Globus pallidus (tissue), 1 donor: ENCODE measurements at places on chromosomes 7 and 10.
A peak's percentile ranks its signal among the peaks of the same experiment; 100 is the strongest.

DNA sequence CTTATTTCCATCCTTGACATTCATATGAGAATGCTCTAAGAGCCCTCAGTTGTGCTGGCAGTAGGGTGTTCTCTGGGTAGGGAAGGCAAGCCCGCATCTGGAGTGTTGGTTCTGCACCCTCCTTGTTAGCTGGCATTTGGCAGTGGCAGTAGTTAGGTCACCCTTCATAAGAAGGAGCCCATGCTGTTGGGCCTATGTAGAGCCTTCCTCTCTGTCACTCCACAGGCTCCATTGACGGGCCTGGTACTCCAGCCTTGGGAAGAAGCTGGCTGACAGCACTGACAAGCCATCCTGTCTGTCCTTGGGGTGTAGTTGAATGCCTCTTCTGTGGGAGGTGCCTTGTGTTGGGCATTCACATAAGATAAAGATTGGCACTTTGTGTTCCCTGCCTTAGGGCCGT lies 89.7 kb downstream of the BMPR1A start:
- DNase-seq = no peak

DNA sequence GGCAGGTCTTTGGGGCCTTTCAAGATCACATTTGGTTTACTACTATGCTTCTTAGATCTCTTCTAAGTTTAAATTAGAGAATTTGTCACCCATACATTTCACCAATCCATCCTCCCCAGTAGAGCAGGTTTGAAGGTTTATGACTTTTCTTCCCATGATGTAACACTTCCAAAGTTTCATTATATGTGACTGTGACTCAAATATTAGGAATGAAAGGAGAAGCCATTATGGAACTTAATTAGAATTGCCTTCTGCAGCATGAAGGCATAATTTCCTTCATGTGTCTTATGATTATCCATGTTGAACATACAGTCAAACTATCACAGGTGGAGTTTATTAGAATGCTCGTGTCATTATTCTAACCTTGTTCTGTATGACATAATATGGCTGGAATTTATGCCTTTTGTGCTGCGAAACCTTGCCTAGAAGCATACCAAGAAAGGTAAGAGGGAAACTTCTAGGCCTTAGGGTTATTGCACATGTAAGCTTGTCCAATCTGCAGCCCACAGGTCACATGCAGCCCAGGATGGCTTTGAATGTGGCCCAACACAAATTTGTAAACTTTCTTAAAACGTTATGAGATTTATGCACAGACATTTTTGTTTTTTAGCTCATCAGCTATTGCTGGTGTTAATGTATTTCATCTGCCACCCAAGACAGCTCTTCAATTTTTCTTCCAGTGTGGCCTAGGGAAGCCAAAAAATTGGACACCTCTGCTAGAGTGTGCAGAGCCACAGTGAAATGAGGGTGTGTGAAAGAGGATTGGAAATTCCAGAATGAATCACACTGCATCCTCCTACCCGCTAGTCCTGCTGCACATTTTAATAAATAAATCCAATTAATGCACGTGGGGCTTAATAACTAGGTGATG lies 133.6 kb downstream of the TMEM26 start:
- DNase-seq = no peak

- DNase-seq = no peak
Observed at GRCh38 chr10:93379731-93380575, 102.2 kb downstream of the MYOF start.

DNA sequence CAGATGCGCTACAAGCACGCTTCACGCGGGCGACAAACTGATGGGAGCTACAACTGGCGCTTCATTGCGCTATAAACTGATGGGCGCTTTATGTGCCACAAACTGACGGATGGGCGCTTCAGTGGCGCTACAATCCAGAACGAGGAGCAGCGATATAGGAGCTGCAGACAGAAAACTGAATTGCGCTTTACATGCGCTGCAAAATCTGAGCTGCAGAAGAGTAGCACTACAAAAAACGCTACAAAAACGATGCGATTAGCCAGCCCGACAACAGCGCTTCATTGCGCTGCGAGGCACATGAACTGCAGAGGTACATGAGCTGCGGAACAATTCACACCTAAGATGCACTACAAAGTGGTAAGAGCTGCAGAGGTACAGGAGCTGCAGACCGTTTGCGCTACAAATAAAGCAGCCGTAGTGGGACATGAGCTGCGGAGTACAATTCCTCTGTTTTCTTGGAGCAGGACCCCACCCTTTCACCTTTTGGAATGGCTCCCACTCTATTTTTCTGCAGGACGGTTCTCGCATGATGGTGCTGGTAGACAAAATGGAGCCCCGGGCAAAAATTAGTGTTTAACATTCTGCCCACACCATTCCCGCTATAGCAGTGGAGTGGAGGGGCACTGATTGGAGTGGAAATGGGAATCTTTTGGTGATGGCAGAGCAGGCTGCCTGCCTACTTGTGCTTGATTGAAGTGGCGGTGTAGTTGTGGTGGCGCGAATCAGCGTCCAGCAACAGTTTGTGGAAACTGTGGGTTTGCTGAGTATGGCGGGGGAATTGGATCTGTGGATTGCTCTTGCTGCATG lies 1.2 kb upstream of the SGCE start:
- peak; percentile 54 for DNase-seq

DNA sequence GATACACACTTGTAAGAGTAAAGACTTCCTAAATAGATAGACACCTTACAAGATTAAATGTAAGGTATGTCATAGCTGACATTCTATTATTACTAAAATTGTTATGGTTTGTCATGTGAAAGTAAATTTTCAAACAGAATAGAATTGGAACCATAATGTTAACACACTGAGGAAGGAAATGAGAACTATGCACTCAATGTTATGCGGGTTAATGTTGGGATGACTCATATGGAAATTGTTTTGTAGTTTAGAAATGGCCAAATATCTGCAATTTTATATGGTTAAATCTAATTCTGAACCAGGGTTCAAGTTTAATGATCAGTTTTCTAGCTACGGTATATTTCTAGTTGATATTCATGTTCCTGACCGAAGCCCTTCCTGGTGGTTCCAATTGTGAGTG lies 214.2 kb upstream of the ADO start:
- no peak for DNase-seq

- DNase-seq = peak; percentile 22
Observed at GRCh38 chr10:34655286-34656170, 159.6 kb downstream of the PARD3 start.

GRCh38 chr10:30282221-30282620 lies 66.9 kb downstream of the MTPAP start:
- DNase-seq = no peak

DNA sequence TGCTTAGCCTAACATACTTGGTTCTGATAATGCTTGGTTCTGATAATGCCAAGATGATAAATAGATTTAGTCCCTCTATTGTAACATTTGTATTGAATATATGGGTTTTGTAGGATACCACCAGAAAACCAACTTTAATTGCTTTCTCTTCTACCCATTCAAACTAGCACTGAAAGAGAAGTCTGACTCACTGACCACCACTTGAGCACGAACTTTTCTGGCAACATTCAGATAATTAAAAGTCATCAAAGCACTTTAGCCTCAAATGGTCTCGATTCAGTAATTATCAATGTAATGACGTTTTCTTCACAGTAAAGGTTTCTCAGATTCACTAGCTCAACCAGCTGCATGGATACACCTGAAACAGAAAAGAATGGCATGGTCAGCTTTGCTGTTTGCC lies 63.0 kb downstream of the HDAC9 start:
- DNase-seq = no peak

- no peak for DNase-seq
Observed at GRCh38 chr7:114956702-114957101, 34.8 kb downstream of the MDFIC start.

DNA sequence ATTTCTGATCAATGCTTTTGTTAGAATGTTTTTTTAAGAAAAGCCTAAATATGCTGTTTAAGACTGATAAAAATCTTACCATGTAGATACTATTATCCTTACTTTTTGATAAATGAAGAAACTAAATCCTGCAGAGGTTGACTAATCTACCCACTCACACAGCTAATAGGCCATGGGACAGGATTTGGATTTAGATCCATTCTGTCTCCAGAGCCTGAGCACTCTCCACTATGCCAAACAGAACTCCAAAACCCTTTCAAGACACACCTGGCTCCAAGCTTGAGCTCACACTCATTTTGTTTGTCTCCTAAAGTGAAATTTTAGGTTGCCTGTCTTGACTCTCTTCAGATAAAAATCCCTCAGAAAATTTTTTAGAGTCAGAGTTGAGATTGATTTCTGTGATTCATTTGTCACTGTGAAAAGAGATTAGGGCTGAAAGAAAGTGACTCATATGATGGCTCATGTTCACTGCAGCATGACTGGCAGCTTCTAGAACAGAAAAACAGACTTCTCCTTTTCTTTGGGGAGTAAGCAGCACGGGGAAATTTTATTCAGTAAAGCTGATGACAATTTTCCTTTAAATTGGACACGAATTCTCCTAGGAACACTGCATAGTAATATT lies 132.3 kb upstream of the POT1 start:
- no peak for DNase-seq

GRCh38 chr10:43317422-43317821 lies 50.6 kb upstream of the RASGEF1A start:
- no peak for DNase-seq

- peak; percentile 79 for DNase-seq
Observed at GRCh38 chr10:59709395-59710125, at the start of gene SLC16A9. TSS of gene SLC16A9 (minus strand) at chr10:59709850. CDS start at chr10:59684291, 25,559 bp downstream.

DNA sequence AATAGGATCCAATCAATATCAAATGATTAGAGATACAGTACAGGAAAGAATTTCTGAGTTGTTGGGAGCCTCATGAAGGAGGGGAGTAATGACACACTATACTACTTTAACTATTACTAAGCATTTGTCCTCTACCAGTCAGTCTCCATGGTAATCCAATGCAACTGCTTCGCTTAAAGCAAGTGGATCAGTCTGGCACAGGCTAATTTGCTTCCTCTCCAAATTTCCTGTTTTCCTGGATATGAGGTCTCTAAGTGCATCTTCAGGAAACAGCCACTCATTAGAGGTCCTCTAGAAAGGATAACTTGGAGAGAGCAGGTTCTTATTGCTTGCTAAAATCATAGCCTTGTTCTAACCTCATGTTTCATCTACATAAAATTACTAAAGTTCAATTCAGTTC lies 8.4 kb upstream of the SEPTIN7 start:
- no peak for DNase-seq

- DNase-seq = no peak
Observed at GRCh38 chr10:84262190-84262956, 17.5 kb downstream of the RGR start.

GRCh38 chr7:38163671-38164070 lies 14.4 kb upstream of the STARD3NL start:
- DNase-seq = no peak

DNA sequence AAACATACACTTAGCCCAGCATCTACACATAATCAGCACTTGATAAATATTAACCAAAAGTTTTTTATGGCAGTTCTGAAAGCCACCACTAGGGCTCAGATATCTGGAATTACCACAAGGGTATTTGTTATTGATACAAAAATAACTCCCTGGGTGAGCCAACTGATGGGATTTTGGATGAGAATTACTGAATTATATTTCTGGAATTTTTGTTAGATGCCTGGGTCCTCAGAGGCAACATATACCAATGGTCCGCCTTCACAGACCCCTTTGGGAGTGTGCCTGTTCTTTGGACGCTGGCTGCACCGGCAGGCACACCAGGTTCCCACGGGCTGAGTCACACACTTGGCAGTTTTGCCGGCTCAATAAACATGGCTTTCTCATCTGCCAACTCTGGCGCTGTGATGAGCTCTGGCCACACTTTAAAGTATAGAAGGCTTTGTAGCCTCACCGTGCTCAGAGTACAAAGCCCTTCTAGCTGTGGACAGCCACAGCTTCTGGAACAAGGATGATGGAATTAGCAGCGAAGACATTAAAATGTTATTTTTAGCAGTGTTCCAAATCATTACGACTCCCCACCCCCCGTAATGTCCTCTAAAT lies 24.5 kb upstream of the EEPD1 start:
- peak; percentile 43 for DNase-seq

DNA sequence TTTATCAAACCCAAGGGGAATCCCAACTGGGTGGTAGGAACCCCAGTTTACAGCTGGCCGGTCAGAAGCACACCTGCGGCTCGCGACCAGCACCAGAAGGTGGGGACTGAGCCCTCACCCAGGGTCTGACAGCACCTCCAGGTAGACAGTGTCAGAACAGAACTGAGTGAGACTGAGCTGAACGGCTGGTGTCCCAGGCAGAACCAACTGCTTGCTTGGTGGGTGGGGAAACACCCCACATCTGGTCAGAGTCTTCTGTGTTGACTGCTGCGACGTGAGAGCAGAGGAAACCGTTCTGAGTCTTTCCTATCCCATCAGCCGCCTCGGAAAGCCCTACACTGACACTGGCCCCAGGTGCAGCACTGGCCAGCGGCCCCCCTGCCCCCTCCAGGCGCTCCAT lies 160.7 kb downstream of the MAD1L1 start:
- no peak for DNase-seq

DNA sequence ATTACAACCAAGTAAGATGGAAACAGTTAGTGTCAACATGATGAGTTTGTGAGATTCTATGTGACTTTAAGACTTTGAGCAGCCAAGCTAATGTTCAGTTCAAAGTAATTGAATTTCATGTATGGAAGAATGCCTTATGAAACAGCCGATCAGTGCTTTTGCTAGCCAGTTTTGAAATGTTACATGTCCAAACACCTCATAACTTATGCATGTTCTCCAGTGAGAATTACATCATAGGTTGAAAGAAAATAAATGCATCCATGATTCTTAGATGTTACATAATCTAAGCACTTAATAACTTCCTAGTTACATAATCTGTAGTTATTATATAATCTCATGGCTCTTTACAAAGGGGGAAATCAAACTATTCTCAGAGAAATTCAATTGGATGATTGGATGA lies 211.3 kb downstream of the BICC1 start:
- DNase-seq = no peak

DNA sequence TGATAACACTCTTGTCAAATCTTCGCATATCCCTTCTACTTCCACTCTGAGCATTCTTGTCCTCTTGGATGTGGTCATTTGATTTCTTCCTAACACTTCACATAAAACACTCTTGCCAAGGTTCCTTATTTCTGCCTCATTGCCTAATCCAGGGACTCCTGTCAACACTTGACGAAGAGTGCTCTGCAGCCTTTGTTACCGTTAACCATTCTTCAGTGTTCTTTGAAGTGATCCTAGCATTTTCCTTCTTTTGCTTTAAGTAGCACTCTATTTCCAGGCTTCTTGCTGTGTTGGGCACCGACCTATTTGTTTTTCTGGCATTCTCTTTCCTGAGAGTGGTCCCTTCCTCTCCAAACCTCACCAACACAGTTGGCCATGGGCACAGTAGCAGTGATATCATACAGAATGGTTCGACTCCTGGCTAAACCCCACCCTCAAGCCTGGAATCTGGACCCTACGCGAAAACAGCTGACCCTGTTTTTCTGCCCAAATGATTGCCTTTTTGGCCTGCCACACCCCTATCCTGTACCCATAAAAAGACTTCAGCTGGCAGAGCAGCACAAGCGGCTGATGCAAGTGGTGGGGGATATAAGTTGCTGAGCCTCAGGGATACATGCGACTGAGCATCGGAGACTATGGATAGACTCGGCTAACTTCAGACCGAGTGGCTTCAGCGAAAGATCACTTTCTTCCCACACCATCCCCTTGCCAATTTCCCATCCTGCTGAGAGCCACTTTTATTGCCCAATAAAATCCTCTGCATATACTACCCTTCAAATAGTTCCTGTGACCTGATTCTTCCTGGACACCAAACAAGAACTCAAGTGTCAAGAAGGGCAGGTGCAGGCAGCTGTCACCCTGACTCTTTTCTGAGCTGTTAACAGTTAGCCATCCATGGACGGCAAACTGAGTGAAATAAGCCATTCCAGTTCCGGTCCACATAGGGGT lies 820.6 kb downstream of the CCSER2 start:
- no peak for DNase-seq
